Natural killer cell (primary cell): ENCODE measurements at places on chromosomes 5 and 9.
A peak's percentile ranks its signal among the peaks of the same experiment; 100 is the strongest.

- H3K36me3 ChIP-seq, result no peaks in the 10 kb centered on the region
- no peak overlapping the region for H3K27ac ChIP-seq
- H3K4me3 ChIP-seq, result no peak overlapping the region
- H3K4me1 ChIP-seq, result no peaks in the 10 kb centered on the region
- H3K27me3 ChIP-seq, result no peaks in the 10 kb centered on the region
Measured at GRCh38 chr5:1731091-1731639, 68.5 kb downstream of the MRPL36 start.

DNA sequence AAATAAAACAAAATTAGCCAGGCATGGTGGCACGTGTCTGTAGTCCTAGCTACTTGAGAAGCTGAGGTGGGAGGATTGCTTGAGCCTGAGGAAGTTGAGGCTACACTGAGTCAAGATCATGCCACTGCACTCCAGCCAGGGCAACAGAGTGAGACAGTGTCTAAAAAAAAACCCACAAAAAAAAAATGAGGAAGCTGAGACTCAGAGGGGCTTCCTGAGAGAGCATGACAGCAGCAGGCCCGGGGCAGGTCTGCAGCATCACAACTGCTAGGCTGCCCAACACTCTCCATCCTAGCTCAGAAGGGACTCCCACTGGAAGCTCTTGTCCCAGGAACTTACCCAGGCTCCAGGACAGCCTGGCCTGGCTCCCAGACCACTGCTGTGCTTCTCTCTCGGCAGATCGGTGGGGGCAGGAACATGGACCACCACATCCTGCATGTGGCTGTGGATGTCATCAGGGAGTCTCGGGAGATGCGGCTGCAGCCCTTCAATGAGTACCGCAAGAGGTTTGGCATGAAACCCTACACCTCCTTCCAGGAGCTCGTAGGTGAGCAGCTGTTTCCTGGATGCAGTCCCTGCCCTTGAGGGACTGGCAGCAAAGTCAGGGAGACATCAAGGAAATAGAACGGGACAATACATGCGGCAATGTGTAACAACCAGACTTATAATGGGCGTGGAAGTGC lies 19.1 kb downstream of the PTGS1 start:
- H3K4me1 ChIP-seq, result peaks cover 12% of the 10 kb centered on the region
- H3K27me3 ChIP-seq, result no peaks in the 10 kb centered on the region
- H3K27ac ChIP-seq, result no peak overlapping the region
- DNase-seq, result no peak
- no peaks in the 10 kb centered on the region for H3K36me3 ChIP-seq

- H3K27me3 ChIP-seq, result peaks cover 2% of the 10 kb centered on the region
- no peak overlapping the region for H3K27ac ChIP-seq
- H3K4me1 ChIP-seq, result peaks cover 5% of the 10 kb centered on the region
- no peak overlapping the region for H3K4me3 ChIP-seq
- DNase-seq, result peak; percentile 73
Measured at GRCh38 chr5:72818866-72819534, 2.5 kb downstream of the TNPO1 start.

DNA sequence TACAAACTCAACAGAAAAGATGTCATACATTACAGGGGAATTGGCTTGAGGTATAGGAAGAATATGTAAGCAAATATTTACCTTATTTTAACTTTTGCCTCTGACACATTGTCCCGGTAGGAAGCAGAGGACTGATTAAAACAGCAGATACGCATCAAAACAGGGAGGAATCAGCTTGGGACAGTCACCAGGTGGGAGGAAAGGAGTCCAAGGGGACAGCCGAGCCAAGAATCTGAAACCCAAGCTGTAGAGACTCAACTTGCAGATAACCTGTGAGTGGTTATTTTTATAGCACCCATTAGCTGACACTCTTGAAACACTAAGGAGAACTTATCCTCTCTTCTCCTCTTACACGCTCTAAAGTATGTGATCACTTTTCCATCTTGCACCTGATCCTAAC lies 22.3 kb downstream of the PDZD2 start:
- DNase-seq, result no peak
- H3K36me3 ChIP-seq, result no peaks in the 10 kb centered on the region
- H3K27ac ChIP-seq, result no peak overlapping the region
- no peaks in the 10 kb centered on the region for H3K27me3 ChIP-seq
- H3K4me3 ChIP-seq, result no peak overlapping the region
- H3K4me1 ChIP-seq, result no peaks in the 10 kb centered on the region

- H3K4me3 ChIP-seq, result no peak overlapping the region
- no peaks in the 10 kb centered on the region for H3K4me1 ChIP-seq
- H3K27me3 ChIP-seq, result no peaks in the 10 kb centered on the region
- no peak overlapping the region for H3K27ac ChIP-seq
Measured at GRCh38 chr5:23001120-23001519, 148.0 kb upstream of the CDH12 start.

GRCh38 chr9:114016629-114017423 lies 61.3 kb downstream of the AMBP start:
- DNase-seq, result peak; percentile 8
- H3K27ac ChIP-seq, result no peak overlapping the region
- no peaks in the 10 kb centered on the region for H3K4me1 ChIP-seq
- H3K4me3 ChIP-seq, result no peak overlapping the region
- H3K36me3 ChIP-seq, result no peaks in the 10 kb centered on the region

- H3K4me3 ChIP-seq, result no peak overlapping the region
- no peaks in the 10 kb centered on the region for H3K27me3 ChIP-seq
- no peaks in the 10 kb centered on the region for H3K4me1 ChIP-seq
- DNase-seq, result no peak
- H3K27ac ChIP-seq, result no peak overlapping the region
- H3K36me3 ChIP-seq, result peaks cover 8% of the 10 kb centered on the region
Measured at GRCh38 chr9:6845128-6845826, 87.5 kb downstream of the KDM4C start.

DNA sequence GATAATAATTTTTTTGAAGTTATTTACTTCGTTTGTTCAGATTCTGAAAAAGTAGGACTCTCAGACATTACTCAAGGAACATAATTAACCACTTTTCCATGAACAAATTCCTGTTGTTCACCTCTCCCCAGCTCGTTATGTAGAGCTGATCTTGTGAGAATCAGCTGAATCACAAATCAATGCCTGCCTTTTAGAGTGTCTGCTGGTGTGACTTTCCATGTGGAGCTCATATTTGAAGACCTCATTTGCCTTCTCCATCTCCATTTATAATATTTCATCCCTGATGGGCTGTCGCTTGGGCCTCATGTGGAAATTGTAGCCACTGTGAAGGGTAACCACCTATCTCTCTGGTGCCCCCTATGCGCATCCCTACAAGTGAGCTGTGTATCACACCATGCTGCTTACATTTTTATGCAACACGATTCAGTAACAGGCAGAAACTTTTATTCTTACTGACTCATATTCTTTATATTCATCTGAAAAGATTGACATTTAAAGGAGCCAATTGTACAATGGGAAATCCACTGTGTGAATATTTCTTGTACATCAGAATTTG lies 111.3 kb downstream of the STK32A start:
- H3K4me1 ChIP-seq, result no peaks in the 10 kb centered on the region
- H3K4me3 ChIP-seq, result no peak overlapping the region
- DNase-seq, result no peak
- H3K36me3 ChIP-seq, result no peaks in the 10 kb centered on the region
- no peak overlapping the region for H3K27ac ChIP-seq
- H3K27me3 ChIP-seq, result no peaks in the 10 kb centered on the region

DNA sequence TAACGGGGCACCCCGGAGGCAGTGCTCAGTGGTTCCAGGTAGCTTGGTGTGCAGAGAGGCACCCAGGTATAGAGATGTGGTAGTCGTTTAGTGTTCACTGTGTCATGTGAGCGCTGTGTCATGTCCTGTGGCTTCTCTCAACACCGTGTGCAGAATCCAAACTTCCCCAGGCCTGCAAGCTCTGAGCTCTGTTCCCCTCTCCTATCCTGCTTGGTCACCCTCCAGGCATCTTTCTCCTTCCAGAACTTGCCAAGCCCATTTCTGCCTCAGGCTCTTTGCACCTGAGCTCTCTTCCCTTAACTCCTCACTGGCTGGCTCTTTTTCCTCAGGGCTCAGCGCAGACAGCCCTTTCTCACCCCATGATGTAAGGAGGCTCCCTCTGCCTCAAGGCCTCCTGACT lies 64.8 kb downstream of the CARTPT start:
- DNase-seq, result no peak
- H3K4me3 ChIP-seq, result no peak overlapping the region
- no peak overlapping the region for H3K27ac ChIP-seq

- H3K4me3 ChIP-seq, result no peak overlapping the region
- no peaks in the 10 kb centered on the region for H3K4me1 ChIP-seq
- H3K36me3 ChIP-seq, result no peaks in the 10 kb centered on the region
- no peak overlapping the region for H3K27ac ChIP-seq
- no peak for DNase-seq
Measured at GRCh38 chr5:117235786-117236185, 661.2 kb upstream of the SEMA6A start.

GRCh38 chr5:115815693-115816225 lies 700 bp downstream of the CDO1 start:
- no peaks in the 10 kb centered on the region for H3K36me3 ChIP-seq
- H3K27ac ChIP-seq, result no peak overlapping the region
- H3K4me3 ChIP-seq, result no peak overlapping the region
- DNase-seq, result no peak
- H3K27me3 ChIP-seq, result peaks cover 46% of the 10 kb centered on the region

GRCh38 chr9:125995706-125996105 lies 248.5 kb downstream of the PBX3 start:
- no peaks in the 10 kb centered on the region for H3K36me3 ChIP-seq
- H3K4me3 ChIP-seq, result no peak overlapping the region
- H3K27ac ChIP-seq, result no peak overlapping the region
- no peaks in the 10 kb centered on the region for H3K4me1 ChIP-seq

- no peak overlapping the region for H3K27ac ChIP-seq
- H3K4me1 ChIP-seq, result no peaks in the 10 kb centered on the region
- H3K36me3 ChIP-seq, result no peaks in the 10 kb centered on the region
- no peak for DNase-seq
Measured at GRCh38 chr5:137631453-137631852, 104.4 kb downstream of the KLHL3 start.

DNA sequence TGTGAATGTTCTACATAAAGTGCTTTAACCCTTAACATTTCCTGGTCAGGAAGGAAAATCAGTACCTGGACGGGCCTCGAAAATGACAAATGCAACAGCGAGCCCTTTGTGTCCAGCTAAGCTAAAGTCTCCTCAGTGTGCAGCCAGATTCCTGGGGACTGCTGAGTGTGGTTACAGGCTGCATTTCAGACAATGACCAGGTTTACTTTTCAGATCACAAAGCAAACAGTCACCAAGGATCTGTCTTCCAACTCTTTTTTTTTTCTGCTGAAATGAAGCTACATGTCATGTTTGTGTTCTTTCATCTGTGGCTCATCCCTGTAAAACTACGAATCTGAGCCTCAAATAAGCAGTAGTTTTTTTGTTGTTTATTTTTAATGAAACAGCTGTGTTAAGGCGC lies 20.8 kb downstream of the SLC46A2 start:
- DNase-seq, result no peak
- H3K27ac ChIP-seq, result no peak overlapping the region
- no peaks in the 10 kb centered on the region for H3K27me3 ChIP-seq
- peaks cover 6% of the 10 kb centered on the region for H3K36me3 ChIP-seq
- H3K4me3 ChIP-seq, result no peak overlapping the region
- H3K4me1 ChIP-seq, result peaks cover 3% of the 10 kb centered on the region

DNA sequence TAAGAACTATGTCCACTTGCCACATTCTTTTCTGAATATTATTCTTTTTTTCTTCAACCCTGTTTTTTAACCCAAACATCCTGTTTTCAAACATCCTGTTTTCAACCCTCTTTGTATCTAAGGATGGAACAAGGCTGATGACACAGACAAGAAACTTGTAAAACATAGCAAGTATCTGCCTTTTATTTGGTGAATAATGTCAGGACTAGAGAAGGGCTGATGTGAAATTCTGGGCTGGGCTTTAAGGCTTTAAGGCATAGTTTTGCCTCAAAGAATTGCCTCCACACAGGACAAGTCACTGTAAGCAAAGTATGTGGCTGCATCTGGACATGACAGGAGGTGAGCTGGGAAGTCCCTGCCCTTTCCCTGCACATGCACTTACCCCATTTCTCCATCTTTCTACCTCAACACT lies 42.5 kb upstream of the RIC1 start:
- no peaks in the 10 kb centered on the region for H3K27me3 ChIP-seq
- DNase-seq, result no peak
- H3K4me3 ChIP-seq, result no peak overlapping the region

GRCh38 chr9:100587375-100587774 lies 9.5 kb downstream of the CAVIN4 start:
- no peak for DNase-seq
- no peak overlapping the region for H3K27ac ChIP-seq
- H3K4me1 ChIP-seq, result no peaks in the 10 kb centered on the region
- H3K36me3 ChIP-seq, result no peaks in the 10 kb centered on the region
- no peak overlapping the region for H3K4me3 ChIP-seq
- no peaks in the 10 kb centered on the region for H3K27me3 ChIP-seq

DNA sequence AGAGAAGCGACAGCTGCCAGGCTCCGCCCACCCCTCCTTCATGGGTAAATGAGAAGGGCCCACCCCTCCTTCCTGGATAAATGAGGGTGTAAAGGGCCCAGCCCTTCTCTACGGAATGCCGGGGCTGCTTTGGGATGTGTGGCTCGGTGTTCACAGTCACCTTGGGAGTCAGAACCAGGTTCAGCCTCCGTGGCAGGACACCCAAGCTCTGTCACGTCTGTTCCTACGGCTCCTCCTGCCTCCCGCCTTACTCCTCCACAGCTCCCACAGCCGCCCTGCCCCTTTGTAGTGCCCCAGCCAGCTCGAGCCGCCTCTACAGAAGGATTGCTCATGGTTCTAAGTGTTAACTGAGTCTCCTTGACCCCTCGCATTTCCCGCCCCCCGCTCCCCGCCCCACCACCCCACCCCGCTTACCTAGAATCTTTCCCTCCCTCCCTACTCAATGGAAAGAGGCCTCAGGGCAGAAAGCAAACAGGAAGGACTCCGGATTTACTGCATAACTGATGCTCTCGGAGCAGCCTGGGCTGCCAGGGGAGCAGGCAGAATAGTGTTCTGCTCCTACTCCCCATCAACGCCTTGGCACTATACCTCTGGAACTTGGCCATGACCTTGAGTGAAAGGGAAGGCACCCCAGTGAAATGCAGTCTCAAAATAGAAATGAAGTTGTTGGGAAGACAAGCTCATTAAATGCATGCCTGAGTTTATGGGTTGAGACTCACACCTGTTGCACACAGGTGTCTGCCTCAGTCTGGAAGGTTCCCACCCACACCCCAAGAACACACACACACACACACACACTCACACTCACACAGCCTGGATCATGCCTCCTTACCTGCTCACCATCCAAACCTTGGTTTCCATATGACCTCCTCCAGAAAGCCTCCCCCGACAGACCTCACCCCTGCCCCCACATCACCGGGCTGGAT lies 59.6 kb downstream of the NEURL1B start:
- H3K27me3 ChIP-seq, result peaks cover 2% of the 10 kb centered on the region
- DNase-seq, result no peak
- H3K36me3 ChIP-seq, result no peaks in the 10 kb centered on the region
- no peak overlapping the region for H3K27ac ChIP-seq
